Lung microvascular endothelial cell (primary cell): ENCODE measurements at places on chromosomes 1 and 21. TPM values are rescaled to one million over a fixed set of nuclear protein-coding genes. Genes with fewer than 3 reads are reported as not detected.

GRCh38 chr1:201916649-201917249 is 28.1 kb downstream of the SHISA4 start:
- peak; percentile 96 for DNase-seq

THEM5 gene
- 0.22 TPM in 1 of 2 replicates, not detected in the other for total RNA-seq

DNA sequence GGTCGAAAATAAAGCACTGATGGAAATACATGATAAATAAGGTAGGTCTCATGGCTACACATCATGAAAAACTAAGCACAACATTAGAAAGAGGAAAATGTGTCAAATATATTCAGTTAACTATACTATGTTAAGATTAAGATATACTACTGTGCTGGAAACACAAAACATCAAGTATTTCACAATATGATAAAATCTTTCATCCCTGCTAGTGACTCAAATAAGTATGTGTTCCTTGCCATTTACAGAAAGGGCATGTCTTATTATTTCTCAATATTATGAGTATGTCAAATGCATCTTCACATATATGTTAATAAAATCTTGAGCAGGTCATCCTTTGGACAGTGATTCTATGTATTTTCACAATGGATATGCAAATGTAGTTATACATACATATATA is 1260.1 kb upstream of the ADGRL2 start:
- DNase-seq = no peak

DNA sequence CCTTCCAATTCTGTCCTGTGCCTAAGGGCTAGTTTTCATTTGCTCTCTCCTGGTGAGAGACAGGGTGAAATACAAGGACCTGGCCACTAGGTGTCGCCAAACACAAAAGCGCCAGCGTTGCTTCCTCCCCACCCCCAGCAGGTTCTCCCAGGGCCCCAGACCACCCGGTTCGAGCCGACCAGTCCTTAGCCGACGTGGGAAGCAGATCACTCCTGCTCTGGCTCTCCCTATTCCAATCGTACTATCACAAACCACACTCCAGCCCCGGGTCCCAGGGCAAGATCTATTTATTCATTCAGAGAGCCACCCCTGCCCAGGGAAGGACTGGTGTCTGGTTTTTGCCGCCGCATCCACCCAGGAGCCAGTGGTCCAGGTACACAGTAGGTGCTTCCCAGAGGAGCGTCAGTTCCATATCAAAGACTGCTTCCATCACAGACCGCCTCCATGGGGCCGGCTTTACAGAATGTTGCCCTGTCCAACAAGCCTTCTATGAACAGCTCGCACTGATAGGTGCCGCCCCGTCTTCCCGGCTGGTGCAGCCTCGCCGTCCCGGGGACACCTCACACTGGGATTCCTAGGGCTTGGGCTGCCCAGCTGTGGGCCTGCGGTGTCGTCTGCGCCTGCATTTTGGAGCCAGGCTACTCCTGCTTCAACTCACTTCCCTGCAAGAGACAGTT is 35.0 kb downstream of the CTNNBIP1 start:
- peak; percentile 85 for DNase-seq

PGLYRP4 gene
- total RNA-seq = not detected in 2 replicates

DNA sequence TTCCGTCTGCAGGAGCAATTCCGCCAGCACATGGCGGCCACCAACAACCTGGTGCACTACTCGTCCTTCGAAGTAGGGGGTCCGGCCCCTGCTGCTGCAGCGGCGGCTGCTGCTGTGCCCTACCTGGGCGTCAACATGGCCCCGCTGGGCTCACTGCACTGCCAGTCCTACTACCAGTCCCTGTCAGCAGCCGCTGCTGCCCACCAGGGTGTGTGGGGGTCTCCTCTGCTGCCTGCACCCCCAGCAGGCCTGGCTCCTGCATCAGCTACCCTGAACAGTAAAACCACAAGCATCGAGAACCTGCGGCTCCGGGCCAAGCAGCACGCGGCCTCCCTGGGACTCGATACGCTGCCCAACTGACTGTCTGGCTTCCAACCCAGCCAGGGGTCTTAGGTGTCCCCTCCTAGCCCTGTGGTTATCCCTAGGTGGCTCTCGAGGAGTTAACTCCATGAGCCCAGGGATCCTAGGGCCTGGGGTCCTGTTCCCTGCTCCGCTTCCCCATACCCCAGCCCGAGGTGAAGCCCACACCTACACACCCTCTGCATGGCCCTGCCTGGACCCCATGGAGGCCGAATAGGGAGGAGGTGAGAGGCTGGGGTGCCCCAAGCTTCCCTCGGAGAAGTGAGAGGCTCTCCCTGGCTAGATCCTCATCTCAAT is 22.6 kb downstream of the DMBX1 start:
- DNase-seq = no peak

- DNase-seq = no peak
These were observed 3.2 kb downstream of the KLF18 start for GRCh38 chr1:44138239-44138638.

GRCh38 chr1:44661781-44662682 is 12.2 kb downstream of the TMEM53 start:
- DNase-seq = peak; percentile 43

DNA sequence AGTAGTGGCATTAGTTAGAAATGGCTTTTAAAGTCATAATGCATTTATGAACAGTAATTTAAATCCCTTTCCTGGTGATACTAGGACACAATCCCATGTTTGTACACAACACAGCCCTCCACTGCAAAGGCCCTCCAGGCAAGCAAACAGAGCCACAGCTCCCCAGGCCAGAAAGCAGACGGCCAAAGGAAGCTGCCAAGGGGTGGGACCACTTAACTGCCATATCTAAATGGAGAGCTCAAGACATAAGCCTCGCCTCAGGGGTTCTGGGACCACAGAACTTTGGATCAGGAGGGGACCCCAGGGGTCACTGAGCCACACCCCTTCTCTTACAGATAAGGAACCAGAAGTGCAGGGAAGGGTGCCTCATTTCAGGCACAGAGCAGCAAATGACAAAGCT is 189.7 kb downstream of the KCNH1 start:
- no peak for DNase-seq

PIK3CD gene
- total RNA-seq = 2.4 and 2.8 TPM in 2 replicates

GRCh38 chr1:238492271-238492670 is 601.5 kb upstream of the ZP4 start:
- no peak for DNase-seq

GRCh38 chr21:18147678-18148077 is 97.0 kb upstream of the CHODL start:
- DNase-seq = no peak

DNA sequence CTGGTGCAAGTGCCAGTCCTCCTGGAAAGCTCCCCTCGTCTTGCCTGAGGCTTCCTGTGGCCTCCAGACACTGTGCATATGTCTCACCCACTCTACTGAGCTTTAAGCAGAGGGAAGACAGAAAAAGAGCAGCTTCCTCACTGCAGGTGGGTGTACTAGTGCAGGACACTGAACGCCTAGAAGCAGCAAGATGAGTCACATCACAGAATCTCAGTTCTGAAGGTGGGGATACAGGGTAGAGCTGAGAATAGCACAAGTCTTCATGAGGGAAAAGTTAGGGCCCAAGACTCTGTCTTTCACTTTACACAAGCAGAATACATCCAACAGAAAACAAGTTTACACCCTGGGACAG is 37.4 kb downstream of the PCAT6 start:
- DNase-seq = no peak

- DNase-seq = no peak
These were observed 58.4 kb upstream of the KAZN start for GRCh38 chr1:14539953-14540563.

TSTD1 gene
- 1.7 and 7.1 TPM in 2 replicates for total RNA-seq

GRCh38 chr1:114154963-114155322 is 1.3 kb upstream of the SYT6 start:
- peak; percentile 49 for DNase-seq

- peak; percentile 23 for DNase-seq
These were observed 41.7 kb downstream of the UMODL1 start for GRCh38 chr21:42112857-42113256.

DNA sequence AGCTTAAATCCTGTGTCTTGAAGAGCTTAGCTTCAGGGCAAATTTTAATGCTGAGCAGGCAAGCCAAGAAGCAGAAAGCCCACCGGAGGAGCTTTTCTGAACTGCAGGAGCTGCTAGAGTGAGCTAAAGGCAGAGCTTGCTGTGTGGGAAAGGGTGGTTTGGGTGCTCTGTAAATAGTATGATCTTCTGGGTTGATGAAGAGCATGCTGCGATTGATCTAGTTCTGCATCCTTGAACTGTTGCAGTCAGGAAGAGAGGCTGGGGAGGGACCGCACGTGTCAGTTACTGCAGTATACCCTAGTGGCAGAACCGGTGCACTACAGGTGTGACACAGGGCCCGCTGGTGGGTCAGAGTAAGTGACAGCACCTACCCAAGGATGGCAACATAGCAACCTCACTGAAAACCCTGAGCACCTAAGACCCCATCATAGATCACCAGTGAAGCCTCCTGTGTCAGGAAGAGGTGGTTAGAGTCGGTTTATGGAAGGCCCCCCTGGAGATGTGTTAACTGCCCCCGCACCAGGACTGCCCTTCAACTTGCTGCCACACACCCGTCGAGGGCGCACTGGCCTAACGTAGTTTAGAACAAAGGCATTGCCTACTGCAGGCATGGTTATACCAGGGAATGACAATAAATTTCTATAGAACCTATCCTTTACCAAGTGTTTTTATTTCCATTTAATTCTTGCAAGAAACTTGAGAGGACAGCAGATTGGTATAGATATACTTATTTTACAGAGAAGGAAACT is 146.0 kb upstream of the KIAA0040 start:
- peak; percentile 35 for DNase-seq

- no peak for DNase-seq
These were observed 123.2 kb upstream of the HMCN1 start for GRCh38 chr1:185610954-185611353.
